ENCODE measurements at places on chromosomes 16 and 17. TPM values are rescaled to one million over a fixed set of nuclear protein-coding genes. Genes with fewer than 3 reads are reported as not detected.

SPIRE2 gene
- polyA plus RNA-seq, result 2.7 TPM

GP2 gene
- not detected for polyA plus RNA-seq

SLC5A11 gene
- polyA plus RNA-seq, result 0.08 TPM

HAGH gene
- 34.6 TPM for polyA plus RNA-seq

LLGL2 gene
- polyA plus RNA-seq, result 5.2 TPM

OMG gene
- polyA plus RNA-seq, result 0.51 TPM

TBC1D3K gene
- polyA plus RNA-seq, result not detected

ABI3 gene
- 4.9 TPM for polyA plus RNA-seq

GJD3 gene
- not detected for polyA plus RNA-seq

ADAM11 gene
- 2.3 TPM for polyA plus RNA-seq

KRTAP2-2 gene
- not detected for polyA plus RNA-seq

XAF1 gene
- polyA plus RNA-seq, result 4.5 TPM

SLC16A11 gene
- 0.15 TPM for polyA plus RNA-seq

NPB gene
- 0.53 TPM for polyA plus RNA-seq

CES3 gene
- 0.33 TPM for polyA plus RNA-seq

ALDH3A1 gene
- polyA plus RNA-seq, result 0.30 TPM

SLC5A10 gene
- not detected for polyA plus RNA-seq

PRSS36 gene
- 1.5 TPM for polyA plus RNA-seq

CD19 gene
- polyA plus RNA-seq, result 0.31 TPM

TBC1D3E gene
- polyA plus RNA-seq, result not detected

CACNG1 gene
- polyA plus RNA-seq, result 242 TPM

KRTAP4-3 gene
- polyA plus RNA-seq, result not detected

MPP2 gene
- polyA plus RNA-seq, result 3.7 TPM

KCNJ18 gene
- polyA plus RNA-seq, result not detected

SEC14L5 gene
- polyA plus RNA-seq, result 1.00 TPM

SPNS3 gene
- 0.37 TPM for polyA plus RNA-seq

FA2H gene
- 0.10 TPM for polyA plus RNA-seq

TBC1D24 gene
- 13.7 TPM for polyA plus RNA-seq

EME1 gene
- 7.2 TPM for polyA plus RNA-seq

TBC1D26 gene
- polyA plus RNA-seq, result 0.23 TPM

SCIMP gene
- 1.3 TPM for polyA plus RNA-seq

PDE6G gene
- 3.9 TPM for polyA plus RNA-seq

SMPD3 gene
- 0.84 TPM for polyA plus RNA-seq

CHD3 gene
- polyA plus RNA-seq, result 75.0 TPM

POLDIP2 gene
- polyA plus RNA-seq, result 61.0 TPM

CACNA1H gene
- 56.0 TPM for polyA plus RNA-seq

ACD gene
- 17.3 TPM for polyA plus RNA-seq

MXRA7 gene
- polyA plus RNA-seq, result 127 TPM

CSNK1D gene
- polyA plus RNA-seq, result 78.0 TPM

UNC13D gene
- polyA plus RNA-seq, result 9.2 TPM

SLC4A1 gene
- 16.3 TPM for polyA plus RNA-seq

CACNG4 gene
- 8.7 TPM for polyA plus RNA-seq

KRTAP2-3 gene
- not detected for polyA plus RNA-seq

EXOC7 gene
- 78.9 TPM for polyA plus RNA-seq

OVCA2 gene
- polyA plus RNA-seq, result 13.3 TPM

COL1A1 gene
- 9,345 TPM for polyA plus RNA-seq

BCAR1 gene
- polyA plus RNA-seq, result 67.4 TPM

B4GALNT2 gene
- 0.07 TPM for polyA plus RNA-seq

ABAT gene
- 25.8 TPM for polyA plus RNA-seq

RAB26 gene
- polyA plus RNA-seq, result 0.28 TPM

CCL16 gene
- 0.16 TPM for polyA plus RNA-seq

MT1H gene
- polyA plus RNA-seq, result not detected

KRT36 gene
- polyA plus RNA-seq, result not detected

TEX2 gene
- 16.3 TPM for polyA plus RNA-seq

MYO1D gene
- 7.1 TPM for polyA plus RNA-seq

ABCC11 gene
- polyA plus RNA-seq, result 0.12 TPM
